RPMI7951 (cell line): ENCODE measurements at places on chromosomes 2 and 18. TPM values are rescaled to one million over a fixed set of nuclear protein-coding genes. Genes with fewer than 3 reads are reported as not detected.

- DNase-seq, result no peak
These were observed 42.5 kb downstream of the SCTR start for GRCh38 chr2:119481501-119482455.

DNA sequence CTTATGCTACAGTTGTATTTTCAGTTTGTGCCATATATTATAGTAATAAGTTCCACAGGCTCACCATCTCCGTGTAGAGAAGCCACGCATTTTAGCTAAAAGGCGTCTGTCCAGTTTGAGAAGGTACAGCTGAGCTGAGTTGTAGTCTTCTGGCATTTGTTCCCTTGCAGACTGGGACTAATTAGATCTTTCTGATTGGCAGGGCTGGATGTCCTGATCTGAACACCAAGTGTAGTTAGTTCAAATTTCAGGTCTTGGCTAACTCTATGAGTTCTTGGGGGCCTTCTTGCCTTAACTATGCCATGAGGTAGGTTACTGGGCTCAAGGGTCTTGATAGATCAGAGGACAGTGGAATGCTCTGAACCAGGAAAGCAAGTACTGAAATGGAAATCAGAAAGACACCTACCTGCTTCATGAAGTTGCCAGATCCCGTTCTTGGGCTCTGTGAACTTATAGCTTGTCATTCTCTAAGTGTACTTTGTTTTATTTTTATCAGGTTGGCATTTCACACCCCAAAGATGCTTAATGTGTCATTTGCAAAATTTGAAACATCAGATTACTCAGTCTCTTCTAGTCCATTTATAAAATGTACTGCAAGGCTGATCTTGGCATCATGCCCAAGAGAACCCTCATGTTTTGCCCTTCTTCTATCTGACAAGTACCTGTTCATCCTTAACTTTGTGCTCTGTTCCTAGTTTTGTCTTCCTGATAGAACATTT lies 93.7 kb downstream of the PLCL1 start:
- no peak for DNase-seq

Gene ZNF396
- 1.1 and 2.2 TPM in 2 replicates for total RNA-seq

Gene SP5
- total RNA-seq, result 0.20 TPM in 1 of 2 replicates, not detected in the other

- no peak for DNase-seq
These were observed 178.8 kb upstream of the RAB6C start for GRCh38 chr2:129800686-129801085.

GRCh38 chr18:47915930-47916329 lies 14.5 kb downstream of the SMAD2 start:
- no peak for DNase-seq

GRCh38 chr2:177141866-177142265 lies 70.7 kb upstream of the HNRNPA3 start:
- DNase-seq, result no peak

DNA sequence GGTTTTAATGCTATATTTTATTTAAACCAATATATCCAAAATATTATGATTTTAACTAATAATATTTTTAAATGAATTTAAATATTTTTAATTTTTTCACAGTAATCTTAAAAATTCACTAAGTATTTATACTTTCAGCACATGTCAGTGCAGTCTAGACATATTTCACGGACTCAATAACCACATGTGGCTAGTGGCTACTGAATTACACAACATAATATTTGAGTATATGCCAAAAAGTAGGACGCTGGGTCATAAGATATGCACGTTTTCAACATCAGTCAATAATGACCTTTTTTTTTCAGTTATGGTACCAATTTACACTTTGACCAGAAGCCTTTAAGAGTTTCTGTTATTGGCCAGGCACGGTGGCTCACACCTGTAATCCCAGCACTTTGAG lies 117.7 kb downstream of the GFPT1 start:
- no peak for DNase-seq

DNA sequence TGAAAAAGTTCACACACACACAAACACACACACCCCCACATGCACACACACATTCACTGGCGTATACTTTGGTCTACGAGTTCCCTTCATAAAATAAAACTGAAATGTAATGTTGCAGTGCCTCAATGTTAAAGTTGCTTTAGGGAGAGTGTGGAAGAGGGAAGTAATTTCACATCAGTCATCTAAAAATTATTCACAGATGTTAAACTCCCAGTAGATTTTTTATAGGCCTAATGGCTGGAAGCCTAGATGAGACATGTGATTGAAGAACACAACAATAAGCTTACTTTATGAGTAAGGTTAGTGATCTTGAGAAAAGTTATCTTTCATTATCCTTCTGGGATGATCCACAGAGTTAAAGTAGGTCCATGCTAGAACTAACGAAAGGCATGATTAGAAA lies 506.7 kb upstream of the CNTNAP5 start:
- DNase-seq, result peak; percentile 56

Gene ZAP70
- total RNA-seq, result 2.0 and 2.1 TPM in 2 replicates

DNA sequence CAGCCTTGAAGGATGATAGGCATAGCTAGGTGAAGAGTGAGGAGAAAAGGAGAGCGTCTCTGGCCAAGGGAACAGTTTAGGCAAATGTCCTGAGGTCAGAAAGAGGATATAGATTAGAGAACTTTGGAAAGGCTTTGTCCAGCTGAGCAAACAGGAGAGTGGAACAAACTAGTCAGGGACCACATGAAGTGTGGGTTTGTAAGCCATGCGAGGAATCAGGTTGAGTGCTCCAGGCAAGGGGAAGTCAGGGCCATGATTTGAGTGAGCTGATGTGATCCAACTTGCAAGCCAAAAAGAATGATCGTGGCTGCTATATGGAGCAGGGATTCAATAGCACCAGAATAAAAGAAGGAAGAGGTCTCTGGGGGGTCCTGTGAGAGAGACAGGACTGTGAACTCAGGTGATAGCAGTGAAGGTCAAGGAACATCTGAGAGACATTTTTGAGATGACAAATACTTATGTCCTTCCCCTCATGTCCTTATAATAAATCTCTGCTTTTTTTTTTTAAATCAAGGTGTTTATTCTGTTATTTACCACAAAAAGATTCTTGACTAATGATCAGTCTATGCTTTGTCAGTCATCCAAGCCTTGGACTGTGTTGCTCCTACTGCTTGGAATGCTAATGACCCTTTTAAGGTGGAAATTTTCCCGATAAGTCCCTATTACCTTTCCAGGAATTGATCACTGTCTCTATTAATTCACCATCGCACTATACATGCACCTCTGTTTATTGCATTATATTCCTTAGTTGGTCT lies 472.6 kb downstream of the TXNL1 start:
- no peak for DNase-seq

- no peak for DNase-seq
These were observed 36.5 kb downstream of the AP1S3 start for GRCh38 chr2:223800908-223801307.

DNA sequence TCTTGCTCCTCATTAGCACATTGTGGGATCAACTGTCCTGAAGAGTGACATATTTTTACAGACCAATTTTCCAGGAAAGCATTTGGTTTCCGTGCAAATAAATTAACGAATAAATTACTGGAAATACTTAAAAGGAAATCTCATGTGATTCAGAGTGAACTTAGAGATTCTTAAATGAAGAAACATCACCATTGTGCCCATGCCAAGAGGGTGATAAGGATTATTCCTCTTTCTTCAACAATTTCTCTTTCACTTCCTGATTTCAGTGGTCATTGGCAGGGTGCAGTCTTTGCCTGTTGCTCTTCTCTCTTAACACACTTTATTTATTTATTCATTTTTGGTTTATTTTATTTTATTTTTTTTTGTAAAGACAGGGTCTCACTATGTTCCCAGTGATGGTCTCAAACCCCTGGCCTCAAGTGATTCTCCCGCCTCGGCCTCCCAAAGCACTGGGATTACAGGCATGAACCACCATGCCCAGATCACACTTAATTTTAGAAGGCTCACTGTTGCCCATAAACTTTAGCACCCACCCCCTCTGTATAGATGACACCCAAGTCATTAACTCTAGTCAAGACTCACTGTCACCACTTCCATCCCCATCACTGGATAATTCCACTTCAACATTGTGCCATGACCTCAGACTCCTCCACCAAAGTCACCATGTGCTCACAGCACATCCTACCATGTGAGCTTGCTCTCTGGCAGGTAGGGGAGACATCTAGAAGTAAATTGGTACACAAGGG lies 92.6 kb upstream of the CERS6 start:
- no peak for DNase-seq

- no peak for DNase-seq
These were observed 8.8 kb upstream of the ALPI start for GRCh38 chr2:232447091-232447620.

Gene FSIP2
- 0.78 and 1.9 TPM in 2 replicates for total RNA-seq

Gene TBR1
- total RNA-seq, result under 0.01 TPM in 1 of 2 replicates, not detected in the other

Gene GYPC
- 185 and 192 TPM in 2 replicates for total RNA-seq
